Stimulated activated CD4-positive, alpha-beta T cell treated with anti-CD3 and anti-CD28 coated beads, Interleukin-1b, Interleukin-23, amount 100 ng/mL, for 1 hour (primary cell): ENCODE measurements at places on chromosomes 5 and 9.

DNA sequence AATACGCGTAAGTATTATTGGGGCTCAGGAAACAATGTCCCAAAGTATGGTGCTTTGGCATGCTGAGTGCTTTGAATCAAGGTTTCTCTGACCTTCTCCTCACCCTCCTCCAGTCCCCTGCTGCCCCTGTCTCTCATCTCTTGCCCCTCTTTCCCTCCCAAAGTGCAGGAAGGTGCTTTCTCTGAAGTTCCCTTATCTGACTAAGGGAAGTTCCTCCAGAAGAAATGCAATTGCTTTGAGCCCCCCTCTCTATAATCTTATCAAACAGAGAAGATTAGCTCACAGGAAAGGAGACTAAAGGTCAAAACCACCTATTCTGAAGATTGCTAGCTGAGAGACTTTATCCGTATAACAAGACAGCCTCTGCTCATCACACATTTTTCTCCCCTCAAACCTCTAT lies 288.1 kb downstream of the ARL15 start:
- no peak for DNase-seq

- no peak for DNase-seq
These were observed 76.4 kb downstream of the NDFIP1 start for GRCh38 chr5:142184988-142185387.

GRCh38 chr9:34869390-34869789 lies 88.7 kb upstream of the PHF24 start:
- DNase-seq, result no peak

- no peak for DNase-seq
These were observed 330.1 kb downstream of the EFNA5 start for GRCh38 chr5:107340631-107341030.

DNA sequence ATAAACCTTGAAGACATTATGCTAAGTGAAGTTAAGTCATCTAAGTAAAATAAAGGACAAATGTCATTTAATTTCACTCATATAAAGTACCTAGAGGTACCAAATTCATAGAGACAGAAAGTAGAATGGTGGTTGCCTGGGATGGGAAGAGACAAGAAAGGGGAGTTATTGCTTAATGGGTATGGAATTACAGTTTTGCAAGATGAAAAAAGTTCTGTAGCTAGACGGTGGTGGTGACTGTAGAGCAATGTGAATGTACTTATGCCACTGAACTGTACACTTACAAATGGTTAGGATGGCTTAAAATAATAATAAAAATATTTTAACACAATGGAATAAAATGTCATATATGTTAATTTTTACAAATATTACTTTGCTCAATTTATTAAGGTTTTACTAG lies 128.0 kb downstream of the MPDZ start:
- DNase-seq, result no peak

- no peak for DNase-seq
These were observed 1280.2 kb upstream of the ACO1 start for GRCh38 chr9:31104249-31104648.

DNA sequence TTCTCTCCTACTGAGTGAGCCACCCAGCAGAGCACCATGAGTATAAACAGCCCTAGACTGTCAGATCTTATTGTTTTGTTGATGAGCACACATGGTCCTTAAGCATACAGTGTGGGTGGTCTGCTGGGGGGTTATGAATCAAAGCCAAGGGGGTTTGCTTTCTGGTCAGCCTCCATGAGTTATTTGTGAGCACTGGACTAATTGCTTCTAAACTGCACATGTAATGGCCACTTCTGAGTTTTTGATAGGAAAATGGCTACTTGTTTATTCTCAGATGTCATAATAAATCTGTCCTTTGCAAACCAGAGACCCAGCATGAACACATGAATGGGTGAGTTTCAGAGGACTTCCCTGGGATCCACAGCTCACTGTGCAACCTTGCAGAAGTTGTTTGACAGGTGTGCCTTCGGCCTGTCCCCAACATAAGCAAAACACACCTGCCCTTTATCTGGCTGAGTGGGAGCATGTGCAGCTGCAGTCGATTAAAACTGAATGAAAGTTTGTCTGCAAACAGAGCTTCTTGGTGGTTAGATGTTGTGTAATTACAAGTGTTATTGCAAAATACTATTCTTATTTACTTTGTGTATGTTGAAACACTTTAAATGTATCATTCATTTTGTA lies 35.9 kb downstream of the MAMDC2 start:
- DNase-seq, result no peak

DNA sequence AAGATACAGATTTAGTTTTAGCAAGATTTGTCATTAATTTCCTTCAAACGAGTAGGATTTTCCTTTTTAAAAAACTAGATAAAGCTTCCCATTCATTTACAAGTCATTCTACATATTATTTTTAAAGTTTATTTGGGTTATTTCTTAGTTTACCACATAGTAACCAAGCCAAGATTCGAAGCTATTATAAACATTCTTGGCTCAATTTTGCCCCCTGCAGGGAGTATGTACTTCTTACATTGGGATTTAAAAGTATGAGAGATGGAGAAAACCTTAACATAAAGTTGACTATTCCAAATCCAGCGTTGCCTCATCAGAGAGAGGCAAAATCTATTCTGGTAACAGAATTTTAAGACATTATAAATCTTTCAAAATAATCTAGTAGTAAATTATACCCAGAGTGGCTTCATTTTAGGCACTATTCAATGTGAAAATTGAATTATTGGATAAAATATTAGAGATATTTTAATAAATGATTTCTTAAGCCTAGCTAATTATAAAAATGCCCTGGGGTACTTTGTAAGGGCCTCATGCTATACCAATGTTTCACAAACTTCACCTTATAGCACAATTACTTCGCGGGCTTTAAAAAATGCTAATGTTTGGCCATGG lies 39.1 kb downstream of the FBN2 start:
- no peak for DNase-seq

DNA sequence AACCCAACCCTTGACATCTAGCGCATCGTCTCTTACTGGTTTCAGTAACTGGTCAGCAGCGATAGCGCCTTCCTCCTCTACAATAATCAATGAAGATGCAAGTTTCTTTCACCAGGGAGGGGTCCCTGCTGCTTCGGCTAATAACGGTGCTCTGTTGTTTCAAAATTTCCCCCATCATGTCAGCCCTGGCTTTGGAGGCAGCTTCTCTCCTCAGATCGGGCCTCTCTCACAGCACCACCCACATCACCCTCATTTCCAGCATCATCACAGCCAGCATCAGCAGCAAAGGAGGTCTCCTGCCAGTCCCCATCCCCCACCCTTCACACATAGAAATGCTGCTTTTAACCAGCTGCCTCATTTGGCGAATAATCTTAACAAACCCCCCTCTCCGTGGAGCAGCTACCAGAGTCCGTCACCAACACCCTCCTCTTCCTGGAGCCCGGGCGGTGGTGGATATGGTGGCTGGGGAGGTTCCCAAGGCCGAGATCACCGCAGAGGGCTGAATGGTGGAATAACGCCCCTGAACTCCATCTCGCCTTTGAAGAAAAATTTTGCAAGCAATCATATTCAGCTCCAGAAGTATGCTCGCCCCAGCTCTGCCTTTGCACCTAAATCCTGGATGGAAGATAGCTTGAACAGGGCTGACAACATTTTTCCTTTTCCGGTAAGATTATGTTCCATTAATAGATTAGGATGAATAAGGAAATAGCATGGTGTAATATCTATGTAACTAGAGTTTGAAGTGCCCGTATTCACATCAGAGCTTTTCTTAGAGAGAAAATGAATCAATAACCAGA lies 2.2 kb downstream of the CPEB4 start:
- no peak for DNase-seq

DNA sequence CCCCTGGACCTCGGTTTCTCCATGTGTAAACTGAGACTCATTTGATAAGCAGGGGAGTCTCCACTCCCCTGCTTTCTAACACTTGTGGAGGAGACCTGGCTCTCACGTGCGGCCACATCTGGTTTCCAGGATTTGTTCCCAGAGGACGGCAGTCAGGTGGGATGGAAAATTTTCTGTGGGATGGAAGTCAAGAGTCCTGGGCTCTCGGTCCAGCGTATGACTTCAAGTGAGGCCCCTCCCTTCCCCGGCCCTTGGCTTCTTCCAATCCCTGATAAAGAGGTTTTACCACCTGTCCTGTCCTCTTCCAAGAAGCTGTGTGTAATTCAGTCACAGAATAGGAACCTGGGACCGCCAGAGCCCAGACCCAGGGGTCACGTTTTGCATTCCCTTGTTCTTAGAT lies 35.0 kb downstream of the TMOD1 start:
- no peak for DNase-seq

- DNase-seq, result no peak
These were observed 238.4 kb downstream of the TRPM3 start for GRCh38 chr9:70883056-70883455.

- DNase-seq, result no peak
These were observed 30.0 kb downstream of the NKD2 start for GRCh38 chr5:1038417-1039209.

- no peak for DNase-seq
These were observed 68.9 kb upstream of the TAF1L start for GRCh38 chr9:32704343-32704742.

DNA sequence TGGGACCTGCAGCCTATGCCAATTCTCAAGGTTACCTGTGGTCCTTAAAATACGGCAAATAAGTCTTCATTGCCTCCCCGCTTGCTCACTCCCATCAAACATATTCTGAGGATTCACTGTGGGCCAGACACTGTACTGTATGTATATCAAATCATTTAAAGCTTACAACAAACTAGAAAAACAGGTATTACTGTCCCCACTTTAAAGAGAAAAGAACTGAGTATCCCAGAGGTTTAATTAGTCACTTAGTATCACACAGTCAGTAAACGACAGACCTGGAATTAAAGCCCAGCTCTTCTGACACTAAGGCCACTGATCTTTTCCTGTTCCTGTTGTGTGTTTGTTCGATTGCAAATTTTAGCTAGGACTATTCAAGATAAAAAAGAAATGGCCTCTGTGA lies 248.2 kb downstream of the ACTL7B start:
- no peak for DNase-seq

- no peak for DNase-seq
These were observed 58.6 kb downstream of the SLC22A5 start for GRCh38 chr5:132428147-132428482.

DNA sequence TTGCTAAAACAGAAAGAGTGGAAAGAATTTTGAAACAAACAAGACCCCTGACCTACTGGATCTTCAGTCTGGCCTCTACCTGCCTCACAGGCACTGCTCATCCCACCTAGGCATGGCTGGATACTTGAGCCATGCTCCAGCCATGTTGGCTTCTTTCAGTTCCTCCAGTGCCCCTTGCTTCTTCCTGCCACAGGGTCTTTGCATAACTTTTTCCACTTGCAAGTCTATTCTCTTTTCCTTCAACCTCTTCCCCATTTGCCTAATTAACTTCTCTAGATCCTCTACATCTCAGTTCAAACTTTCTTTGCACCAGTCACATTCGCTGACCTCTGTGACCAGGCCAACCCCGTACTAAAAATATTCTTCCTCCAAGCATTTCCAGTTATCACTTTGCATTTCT lies 50.4 kb downstream of the STARD4 start:
- no peak for DNase-seq
